ENCODE measurements at places on chromosomes 2 and 18.

DNA sequence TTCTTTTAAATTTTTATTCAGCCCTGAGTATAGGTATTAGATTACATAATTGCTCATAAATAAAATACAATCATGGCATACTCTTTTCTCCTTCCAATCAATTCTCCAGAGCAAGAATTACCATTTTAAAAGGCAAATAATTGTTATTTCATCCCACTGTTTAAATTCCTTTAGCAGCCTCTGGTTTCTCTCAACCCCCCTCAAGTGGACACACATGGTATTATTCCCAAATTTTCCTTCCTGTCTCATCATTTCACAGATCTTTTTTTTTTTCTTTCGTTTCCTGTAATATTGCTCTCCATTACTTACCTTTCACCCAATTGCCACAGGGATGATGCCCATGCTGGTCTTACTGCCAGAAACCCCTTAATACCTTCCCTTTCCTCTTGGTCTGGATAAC lies 385.2 kb downstream of the RIT2 start:
- no peak for DNase-seq

DNA sequence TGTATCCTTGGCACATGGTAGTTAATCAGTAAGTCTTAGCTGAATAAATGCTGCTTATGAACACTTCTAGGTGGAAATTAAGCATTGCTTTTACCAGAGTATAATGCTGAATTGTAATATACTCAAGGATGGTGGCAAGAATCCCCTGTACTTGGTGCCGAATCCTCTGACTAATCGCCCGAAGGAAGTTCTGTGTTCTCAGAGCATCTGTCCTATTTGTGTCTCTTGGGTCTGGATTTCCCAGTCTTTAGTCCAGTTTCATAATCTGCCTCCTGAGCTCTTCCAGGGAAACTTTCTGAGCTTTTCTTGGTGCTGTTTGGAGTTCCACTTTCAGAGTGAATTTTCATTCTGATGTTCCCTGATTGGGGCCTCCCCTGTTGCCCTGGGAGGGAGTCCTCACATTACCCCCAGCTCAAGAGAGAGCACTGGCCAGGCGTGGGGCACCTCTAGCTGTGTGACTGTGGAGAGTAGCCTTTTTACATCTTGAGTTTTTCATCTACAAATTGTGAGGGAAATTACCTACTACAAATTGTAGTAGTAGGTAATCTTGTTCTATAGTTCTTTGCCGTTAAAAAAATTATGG lies 144.9 kb downstream of the LTBP1 start:
- DNase-seq, result no peak

- no peak for DNase-seq
These were observed 59.6 kb downstream of the PKDCC start for GRCh38 chr2:42107249-42108042.

GRCh38 chr2:199744260-199744659 lies 106.7 kb downstream of the FTCDNL1 start:
- DNase-seq, result no peak

DNA sequence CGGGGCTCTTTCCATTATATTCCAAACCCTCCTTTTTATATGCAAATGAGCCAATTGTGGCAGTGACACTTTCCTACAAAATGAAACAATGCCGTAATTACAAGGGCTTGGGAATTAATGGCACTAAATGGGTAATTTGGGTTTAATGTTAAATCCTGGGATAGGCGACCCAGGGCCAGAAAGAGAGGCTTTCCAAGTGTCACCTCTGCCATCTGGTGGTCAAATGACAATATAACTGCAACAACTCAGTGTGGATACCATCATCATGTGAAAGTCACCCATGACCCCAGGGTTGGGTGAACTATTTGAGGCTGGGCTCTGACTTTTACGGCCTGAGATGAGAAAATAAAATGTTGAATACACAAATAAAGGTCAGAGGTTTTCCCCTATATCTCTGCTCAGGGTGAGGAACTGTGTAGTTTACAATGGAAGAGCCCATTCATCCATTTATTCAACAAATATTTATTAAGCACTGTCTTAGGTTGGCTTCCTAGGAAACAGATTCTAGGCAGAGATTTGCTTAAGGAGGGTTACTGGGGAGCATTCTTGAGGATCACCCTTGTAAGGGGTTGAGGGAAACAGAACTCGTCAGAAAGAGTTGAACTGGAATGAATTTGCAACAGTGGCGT lies 13.6 kb upstream of the THADA start:
- DNase-seq, result peak; percentile 72

DNA sequence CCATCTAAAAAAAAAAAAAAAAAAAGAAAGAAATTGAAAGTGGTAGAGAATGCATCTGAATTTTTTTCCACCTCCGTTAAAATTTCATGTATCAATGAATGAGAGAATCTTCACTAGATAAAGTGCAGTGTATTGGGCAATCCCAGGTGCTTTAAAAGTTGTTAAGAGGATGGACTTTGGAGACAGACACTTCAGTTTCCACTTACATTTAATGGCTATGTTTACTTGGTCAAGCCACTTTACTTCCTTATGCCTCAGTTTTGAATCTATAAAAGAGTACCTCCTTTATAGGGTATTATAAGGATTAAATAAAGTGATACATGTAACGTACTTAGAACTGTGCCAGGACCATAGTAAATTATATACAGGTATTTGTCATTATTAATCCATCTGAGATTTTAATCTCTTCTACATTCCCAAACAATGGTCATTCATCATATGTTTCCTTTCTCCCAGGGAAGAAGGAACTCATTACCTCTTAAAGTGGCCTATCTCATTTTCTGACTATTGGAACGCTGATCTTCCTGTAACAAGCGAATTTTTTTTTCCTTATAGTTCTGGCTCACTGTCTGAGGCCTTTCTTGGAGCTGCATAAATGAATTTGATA lies 29.1 kb upstream of the TANK start:
- no peak for DNase-seq

GRCh38 chr2:171341394-171342066 lies 92.3 kb downstream of the METTL8 start:
- no peak for DNase-seq

- DNase-seq, result no peak
These were observed 373.3 kb downstream of the IRS1 start for GRCh38 chr2:226426292-226426736.

DNA sequence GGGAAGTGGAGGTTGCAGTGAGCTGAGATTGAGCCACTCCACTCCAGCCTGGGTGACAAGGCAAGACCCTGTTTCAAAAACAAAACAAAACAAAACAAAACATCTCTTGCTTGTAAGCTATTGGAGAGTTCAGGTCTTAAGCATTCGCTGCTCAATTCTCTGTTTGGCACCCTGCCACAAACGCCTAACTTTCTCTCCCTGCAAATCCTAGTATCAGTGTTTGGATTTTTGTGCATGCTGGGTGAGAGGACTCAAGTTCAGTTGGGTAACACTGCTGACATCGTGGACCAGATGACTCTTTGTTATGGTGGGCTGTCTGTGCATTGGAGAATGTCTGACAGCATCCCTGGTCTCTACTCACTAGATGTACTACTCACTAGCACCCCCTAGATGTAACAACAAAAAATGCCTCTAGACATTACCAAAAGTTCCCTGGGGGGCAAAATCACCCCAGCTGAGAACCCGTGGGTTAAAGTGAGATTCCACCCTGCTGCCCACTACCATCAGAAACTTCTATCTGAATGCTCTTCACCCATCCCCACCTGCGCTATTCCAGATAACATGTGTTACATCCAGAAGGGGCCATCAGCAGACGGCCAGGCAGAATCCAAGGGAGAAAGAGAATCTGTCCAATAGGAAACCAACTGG lies 50.9 kb downstream of the CACNB4 start:
- DNase-seq, result peak; percentile 35

- DNase-seq, result no peak
These were observed 51.1 kb downstream of the PLEKHM3 start for GRCh38 chr2:207974216-207974605.

DNA sequence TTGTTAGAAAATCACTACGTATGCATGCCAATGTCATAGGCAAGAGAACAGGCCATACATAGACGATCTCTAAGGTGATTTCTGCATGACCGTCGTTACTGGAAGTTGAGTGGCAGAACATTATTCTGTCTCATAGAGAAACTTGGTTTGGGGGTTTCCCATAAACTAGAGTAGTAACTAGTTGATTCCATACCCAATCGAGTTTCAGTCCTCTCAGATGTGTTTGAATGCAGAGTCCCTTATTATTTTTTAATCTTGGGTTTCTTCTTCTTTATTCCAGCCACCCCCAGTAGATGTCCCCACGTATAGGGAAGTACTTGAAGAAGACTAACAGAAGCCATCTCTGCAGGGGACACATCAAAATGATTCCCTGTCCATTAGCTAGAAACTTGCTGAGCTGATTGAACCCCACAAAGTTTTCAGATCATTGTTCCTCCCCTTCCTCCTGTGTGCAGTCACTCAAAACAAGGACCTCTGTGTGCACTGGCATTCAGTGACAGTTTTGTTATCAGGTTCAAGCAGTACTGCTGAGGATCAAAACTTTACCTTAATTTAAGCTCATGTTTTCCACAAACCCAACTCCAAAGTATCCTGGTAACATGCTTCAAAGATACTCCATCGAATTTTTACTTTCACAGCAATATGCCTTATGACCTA lies 68.4 kb upstream of the CDCA7 start:
- peak; percentile 25 for DNase-seq

GRCh38 chr2:37149626-37150322 lies 7.0 kb downstream of the EIF2AK2 start:
- DNase-seq, result peak; percentile 11

DNA sequence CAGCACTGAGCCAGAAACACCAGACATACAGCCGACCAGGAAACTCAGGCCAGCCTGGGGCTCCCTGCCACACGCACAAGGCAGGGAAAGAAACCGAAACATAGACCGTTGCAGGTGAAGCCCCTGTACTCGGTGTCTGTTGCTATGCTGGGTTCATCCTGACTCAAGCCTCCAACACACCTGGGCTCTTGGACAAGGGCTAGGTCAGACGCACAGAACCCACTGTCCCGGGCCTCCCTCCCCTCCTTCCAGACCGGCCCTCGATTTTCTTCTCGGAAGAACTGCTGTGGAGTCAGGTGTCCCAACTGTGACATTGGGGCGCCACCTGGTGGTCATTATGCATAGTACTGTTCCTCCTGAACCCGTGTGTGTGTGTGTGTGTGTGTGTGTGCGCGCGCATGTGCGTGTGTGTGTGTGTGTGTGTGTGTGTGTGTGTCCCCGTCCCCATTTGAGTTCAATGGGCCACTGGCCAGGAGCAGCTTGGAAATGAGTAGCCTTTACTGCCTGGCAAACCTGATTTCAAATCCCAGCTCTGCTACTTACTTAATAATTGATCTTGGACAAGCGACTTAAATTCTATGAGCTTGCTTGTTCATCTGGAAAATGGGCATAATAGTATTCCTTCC lies 55.4 kb upstream of the GLI2 start:
- DNase-seq, result peak; percentile 77

DNA sequence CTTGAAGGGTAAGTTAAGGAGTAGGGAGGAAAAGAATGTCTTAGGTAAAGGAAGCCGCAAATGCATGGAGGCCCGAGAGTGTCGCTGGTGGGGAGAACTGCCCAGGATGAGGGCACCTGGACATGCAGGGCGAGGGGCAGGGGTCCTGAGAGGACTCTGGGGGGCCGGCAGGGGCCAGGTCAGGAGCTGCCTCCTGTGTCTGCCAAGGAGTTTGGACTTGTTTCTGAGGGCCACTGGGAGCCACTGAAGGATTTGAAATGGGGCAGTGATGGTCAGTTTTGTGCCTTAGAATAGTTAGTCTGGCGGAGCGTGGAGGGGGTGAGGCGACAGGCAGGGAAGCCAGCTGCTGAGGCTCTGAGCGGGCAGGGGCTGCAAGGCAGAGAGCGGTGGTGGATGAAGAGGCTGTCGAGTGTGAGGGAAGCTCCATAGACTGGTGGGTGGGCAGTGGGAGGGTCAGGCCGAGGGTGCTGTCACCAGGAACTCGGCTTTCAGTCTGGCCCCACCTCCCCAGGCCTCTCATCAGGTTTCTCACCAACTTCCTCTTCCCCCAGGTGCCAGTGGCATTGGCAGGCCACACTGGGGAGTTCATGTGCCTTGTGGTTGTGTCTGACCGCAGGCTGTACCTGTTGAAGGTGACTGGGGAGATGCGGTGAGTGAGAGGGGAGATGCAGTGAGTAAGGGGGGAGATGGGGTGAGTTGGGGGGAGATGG lies 14.7 kb upstream of the SLC4A3 start:
- DNase-seq, result no peak

- no peak for DNase-seq
These were observed 1277.0 kb upstream of the SLC39A10 start for GRCh38 chr2:194380011-194380410.

GRCh38 chr2:10835052-10835970 lies 22.7 kb upstream of the PDIA6 start:
- peak; percentile 46 for DNase-seq

- DNase-seq, result no peak
These were observed 155.4 kb upstream of the FSIP2 start for GRCh38 chr2:185583058-185583816.

- peak; percentile 39 for DNase-seq
These were observed 27.8 kb downstream of the MBD5 start for GRCh38 chr2:148048475-148049221.

DNA sequence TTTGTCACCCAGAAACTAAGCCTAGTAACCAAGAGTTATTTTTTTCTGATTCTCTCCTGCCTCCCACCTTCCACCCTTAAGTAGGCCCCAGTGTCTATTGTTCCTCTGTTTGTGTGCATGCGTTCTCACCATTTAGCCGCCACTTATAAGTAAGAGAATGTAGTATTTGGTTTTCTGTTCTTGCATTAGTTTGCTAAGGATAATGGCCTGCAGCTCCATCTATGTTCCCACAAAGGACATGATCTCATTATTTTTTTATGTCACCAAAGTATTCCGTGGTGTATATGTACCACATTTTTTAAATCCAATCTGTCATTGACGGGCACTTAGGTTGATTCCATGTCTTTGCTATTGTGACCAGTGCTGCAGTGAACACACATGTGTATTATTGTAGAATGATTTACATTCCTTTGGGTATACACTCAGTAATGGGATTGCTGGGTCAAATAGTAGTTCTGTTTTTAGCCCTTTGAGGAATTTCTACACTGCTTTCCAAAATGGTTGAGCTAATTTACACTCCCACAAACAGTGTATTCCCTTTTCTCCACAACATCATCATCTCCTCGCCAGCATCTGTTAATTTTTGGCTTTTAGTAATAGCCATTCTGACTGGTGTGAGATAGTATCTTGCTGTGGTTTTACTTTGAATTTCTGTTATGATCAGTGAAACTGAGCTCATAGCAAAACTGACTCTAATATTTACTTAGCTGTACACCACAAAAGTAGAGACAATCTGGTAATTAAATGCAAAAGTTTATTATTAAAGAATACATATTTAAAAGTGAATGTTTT lies 660.1 kb upstream of the SLC8A1 start:
- DNase-seq, result no peak

- peak; percentile 62 for DNase-seq
These were observed 134.9 kb downstream of the PTH2R start for GRCh38 chr2:208541461-208541988.

GRCh38 chr2:46866770-46867246 lies 48.8 kb downstream of the MCFD2 start:
- no peak for DNase-seq

DNA sequence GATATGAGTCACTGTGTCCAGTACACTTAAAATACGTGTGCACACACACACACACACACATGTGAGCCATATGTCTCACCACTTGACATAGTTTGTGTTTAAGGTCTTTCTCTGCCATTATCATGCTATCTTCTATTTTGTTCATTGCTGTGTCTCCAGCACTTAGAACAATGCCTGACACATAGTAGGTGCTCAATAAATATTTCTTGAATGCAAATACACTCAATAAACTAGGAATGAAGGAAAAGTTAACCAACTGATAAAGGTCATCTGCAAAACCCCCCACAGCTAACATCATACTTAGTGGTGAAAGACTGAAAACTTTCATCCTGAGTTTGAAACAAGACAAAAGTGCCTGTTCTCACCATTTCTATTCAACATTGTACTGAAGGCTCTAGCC lies 4.4 kb downstream of the MOCOS start:
- no peak for DNase-seq

Measured in hematopoietic multipotent progenitor cell treated with erythropoietin and hydrocortisone succinate and interleukin-3 and kit ligand, for 8 days (in vitro differentiated cells).